Stimulated activated CD4-positive, alpha-beta T cell treated with anti-CD3 and anti-CD28 coated beads, Interleukin-15, amount 100 ng/mL, for 1 hour (primary cell): ENCODE measurements at places on chromosomes 2 and 18.

DNA sequence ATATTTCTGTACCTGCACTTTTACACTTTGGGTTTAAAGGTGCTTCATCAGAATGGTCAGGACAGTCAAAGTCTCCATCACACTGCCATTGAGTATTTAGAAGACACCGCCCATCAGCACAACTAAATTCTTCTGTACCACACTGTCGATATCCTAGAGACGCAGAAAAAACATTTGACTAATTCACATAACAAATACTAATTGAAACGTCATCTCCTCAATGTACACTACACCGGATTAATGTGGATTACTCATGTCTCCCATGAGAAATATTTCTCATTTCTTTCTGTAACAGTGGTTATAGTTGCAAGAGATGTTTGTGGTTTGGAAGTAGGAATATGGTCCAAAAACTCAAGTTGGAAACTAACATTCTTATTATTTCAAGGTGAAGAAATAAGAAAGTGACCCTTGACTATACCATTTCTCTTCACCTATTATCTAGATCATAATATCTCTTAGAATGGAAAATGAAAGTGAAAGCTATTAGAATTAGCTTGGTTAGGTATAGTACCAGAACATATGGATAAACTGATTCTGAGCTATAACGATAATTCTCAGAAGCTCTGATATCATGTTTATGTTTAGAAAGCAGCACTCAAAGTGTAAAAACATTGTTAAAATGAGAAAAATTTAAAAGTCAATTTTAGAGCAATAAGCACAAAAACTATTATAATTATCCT, 1627.7 kb downstream of the LRP1B start:
- no peak for DNase-seq

GRCh38 chr2:191189112-191189635, 38.4 kb upstream of the STAT4 start:
- DNase-seq: no peak

- no peak for DNase-seq
These were observed 88.8 kb upstream of the EPC2 start for GRCh38 chr2:148555622-148556294.

DNA sequence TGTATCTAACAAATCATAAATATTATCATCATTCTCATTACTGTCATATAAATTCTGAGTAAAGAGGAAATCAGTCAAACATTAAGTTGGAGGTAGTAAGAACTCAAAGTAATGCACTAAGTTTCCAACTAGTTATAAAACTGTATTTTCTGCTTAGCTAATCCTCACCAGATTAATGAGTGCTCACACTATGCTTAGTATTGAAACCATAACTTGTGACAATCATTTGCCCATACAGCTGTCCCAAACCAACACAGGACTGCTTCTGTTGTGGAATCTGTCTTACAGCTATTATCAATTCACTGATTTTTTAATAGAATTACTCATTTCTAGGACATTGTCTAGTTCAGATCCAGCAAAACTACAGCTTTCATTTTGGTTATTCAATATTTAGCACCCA, 41.5 kb upstream of the TANK start:
- DNase-seq: no peak

DNA sequence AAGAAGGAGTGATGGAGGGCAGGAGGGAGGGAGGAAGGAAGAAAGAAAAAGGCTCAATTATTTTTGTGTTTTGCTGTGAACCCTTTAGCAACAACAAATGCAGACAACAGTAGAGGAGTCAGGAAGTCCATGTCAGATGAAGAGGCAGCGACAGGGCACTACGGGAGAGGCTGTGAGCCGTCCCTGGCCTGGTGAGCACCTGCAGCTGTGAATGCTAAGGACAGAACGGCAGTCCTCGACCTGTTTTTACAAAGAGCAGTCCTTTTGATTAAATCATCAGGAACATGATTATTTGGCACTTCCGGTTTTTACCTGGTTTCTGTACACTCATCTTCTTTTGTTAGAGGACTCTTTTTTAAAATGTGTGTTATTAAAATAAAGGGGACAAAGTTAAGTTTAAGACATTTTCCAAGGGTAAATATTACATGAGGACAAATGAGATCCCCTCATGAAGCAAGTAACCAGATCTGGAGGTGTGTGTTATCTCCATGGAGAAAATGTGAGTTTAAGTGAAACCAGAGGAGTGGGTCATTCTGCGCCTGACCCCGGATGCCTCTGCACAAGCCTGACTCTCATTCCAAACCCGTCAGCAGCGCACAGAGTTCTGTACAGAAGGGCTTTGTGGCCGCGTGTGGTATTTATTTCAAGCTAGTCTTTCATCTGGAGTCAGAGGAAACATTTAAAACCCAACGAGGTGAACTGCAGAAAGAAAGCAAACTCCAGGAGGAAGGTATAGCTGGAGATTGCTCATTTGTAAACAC, 492.5 kb downstream of the SOX11 start:
- DNase-seq: no peak

DNA sequence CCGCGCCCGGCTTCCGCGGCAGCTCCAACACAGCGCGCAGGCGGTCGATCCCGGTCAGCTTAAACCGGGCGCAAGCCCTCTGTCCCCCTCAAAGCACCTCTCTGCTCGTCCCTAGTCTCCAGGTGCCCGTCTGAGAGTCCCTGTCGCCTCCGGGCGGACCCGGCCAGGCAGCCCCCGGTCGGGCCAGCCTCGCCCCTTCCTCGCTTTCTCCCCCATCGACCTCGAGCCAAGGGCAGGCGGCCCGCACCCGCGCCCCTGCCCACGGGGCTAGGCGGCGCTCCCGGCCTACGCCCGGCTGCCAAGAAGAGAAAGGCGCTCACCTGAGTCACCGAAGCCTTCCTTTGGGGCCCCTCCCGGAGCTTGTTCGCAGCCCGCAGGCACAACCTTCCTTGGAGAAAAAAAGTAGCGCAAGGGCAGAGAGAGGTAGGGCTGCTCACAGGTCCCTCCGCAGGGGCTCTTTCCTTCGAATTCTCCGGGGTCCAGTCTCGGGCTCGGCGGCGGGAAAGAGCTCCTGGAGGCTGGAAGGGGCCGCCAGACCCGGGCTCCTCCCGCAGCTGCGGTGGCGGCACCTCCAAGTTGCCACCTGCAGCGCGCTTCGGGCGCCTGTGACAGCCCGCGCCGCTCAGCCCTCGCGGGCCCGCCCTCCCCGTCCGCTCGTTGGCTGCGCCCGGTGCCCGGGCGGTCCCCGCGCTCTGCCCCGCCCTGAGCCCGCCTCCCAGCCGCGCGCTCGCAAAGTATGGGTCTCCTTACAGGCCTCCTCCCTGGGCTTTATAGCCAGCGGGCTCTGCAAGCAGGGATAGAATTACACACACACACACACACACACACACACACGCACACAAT, 86.5 kb upstream of the EPB41L3 start:
- no peak for DNase-seq
